ENCODE measurements at places on chromosomes 5 and 9.

GRCh38 chr9:127018935-127019334 is 103.5 kb downstream of the ANGPTL2 start:
- ATAC-seq, result no peak

DNA sequence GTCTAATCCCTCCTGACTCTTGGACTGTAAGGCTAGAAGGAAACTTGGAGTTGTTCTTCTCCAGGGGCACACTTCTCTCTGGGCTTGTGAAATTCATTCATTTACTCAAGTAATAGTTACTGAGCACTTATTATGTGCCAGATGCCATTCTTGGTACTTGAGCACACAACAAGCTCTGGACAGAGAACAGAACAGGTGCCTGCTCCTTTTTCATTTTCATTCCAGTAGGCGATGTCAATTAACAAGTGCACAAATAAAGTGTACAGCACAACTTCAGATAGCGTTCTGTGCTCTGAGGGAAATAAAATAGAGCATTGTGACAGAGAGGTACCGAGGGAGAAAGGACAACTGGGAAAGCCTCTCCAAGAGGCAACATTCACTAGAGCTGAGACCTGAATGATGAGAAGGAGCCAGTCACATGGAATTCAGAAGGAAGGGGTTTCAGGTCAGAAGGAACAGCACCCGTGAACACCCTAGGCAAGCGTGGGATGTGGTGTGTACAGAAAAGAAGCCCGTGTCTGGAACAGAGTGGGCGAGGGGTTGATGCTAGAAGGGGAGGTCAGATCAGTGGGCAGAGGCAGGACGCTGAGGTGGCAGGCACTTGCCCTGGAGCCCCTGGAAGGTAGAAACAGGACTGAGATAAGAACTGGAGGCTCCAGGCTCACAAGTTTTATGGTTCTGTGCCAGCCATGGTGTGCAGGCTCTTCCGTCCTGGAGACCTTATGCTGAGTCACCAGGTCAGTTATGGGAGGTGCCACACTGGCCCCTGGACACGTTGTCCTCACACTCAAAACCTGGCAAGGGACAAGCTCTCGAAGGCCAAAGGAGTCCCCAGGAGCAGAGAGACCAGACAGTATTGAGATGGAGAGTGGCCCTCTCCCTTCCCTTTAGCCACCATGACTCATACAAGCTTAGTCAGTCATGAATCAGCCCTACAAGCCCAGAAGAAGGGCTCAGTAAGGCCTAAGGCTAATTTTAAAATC is 7.2 kb upstream of the ABLIM3 start:
- peak; percentile 89 for ATAC-seq

DNA sequence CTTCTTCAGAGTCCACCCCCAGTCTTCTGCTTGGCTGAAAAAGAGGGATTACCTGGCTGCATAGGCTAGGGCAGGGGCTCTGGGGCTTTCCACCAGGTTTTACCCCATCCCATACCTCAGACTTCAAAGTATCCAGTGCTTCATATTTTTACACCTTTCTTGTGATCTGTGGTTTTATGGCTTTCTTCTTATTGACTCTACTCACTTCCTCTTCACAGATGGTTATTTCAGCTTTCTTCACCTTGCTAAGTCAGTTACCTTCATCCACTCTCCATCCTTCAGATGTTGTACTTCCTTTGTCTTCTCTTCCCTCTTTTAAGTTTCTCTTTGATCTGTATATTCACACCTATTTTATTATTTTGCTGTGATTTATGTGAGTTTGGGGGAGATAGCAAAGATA is 104.3 kb downstream of the GRIA1 start:
- ATAC-seq, result no peak

GRCh38 chr9:125377584-125378250 is 116.1 kb downstream of the GAPVD1 start:
- no peak for ATAC-seq

- ATAC-seq, result no peak
Measured at GRCh38 chr9:94250456-94250855, 8.6 kb upstream of the ZNF169 start.

DNA sequence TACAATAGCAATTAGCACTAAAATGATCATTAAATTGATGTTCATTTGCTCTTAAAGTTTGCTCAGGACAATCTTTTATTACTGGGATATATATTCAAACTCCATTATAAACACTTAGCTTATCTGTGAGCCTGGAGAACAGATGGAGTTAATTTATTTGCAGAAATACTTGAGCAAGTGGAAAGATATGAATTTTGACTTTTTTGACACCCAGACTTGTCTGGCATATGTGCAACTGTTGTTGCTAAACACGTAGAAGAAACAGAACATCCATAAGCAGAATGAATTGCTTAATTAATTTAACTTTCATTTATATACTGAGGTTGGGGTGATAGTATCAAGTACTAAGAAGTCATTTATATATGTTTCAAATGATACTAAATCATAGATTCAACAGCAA is 820.7 kb upstream of the TYRP1 start:
- no peak for ATAC-seq

DNA sequence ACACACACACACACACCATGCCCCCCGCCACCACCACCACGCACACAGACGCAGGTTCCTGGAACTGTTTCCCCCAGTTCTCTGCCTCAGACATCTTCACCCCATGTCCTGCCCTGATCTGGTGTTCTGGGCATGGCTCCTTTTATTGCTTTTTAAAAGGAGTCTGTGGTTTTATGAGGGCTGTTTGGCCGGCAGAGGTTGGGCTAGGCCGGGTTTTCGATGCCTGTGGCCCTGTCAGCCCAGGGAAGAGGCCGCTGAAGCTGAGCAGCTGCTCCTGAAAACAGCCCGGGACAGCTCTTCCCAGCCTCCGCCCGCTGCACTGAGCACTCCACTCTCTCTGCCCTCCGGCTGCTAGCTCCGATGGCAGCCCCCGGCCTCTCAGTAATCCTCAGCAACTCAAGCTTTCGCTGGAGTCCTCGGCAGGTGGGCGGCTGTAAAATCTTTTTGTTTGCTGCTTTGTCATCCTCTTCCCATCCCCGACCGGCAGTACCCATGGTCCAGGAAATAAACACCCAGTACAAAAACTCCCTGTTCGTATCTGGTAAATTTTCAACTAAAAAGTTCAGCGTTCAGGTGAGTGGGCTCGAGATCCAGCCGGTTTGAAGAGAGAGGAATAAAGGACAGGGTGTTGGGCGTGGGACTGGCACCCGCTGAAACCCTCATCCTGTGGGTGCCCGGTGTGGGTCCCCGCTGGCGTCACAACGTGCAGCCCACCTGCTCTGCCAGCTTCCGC is 103.0 kb upstream of the ERCC6L2 start:
- ATAC-seq, result no peak

DNA sequence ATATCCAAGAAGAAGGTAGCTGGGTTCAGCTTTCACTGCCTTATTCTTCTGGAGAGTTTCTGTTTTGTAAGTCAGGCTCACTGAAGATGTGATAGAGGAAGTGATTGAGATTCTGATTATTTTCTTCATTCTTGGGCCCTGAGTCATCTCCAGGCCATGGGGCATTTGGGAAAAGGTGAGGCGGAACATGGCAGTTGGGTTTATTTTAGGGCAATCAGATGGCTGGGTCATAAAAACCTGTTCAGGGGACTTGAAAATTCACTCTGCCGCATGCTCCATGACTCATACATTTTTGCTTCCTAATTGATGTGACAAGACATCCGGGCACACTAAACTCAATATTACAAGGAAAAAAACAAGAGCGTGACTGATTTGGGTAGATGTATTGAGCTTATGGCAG is 265.7 kb upstream of the KLF4 start:
- ATAC-seq, result peak; percentile 86

DNA sequence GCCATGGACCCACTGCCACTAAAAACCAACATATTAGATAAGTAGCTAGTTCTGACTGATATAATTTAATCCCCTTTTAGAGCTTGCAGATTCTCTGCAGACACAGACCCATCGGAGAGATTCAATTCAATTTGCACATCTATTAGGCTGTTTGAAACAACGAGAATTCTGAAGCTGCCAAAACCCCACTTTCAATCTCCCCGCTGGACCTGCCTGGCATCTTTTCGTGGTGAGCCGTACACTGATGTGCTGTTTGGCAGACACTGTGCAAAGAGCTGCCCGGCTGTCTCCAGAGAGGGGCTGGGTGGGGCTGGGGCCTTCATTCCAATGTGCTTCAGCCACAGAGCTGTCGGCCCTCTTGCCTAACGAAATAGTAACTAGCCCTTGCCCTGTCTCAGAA is 42.1 kb upstream of the FAM240B start:
- ATAC-seq, result no peak

All from esophagus mucosa (tissue), 1 donor.